NCI-H1092 (cell line): ENCODE measurements at places on chromosomes 12 and 14.

GRCh38 chr14:89304561-89304960 lies 112.5 kb downstream of the FOXN3 start:
- DNase-seq, result no peak

GRCh38 chr12:92634202-92634601 lies 68.6 kb upstream of the PLEKHG7 start:
- DNase-seq, result no peak

- no peak for DNase-seq
These were observed 9.8 kb downstream of the NRDE2 start for GRCh38 chr14:90321891-90322290.

DNA sequence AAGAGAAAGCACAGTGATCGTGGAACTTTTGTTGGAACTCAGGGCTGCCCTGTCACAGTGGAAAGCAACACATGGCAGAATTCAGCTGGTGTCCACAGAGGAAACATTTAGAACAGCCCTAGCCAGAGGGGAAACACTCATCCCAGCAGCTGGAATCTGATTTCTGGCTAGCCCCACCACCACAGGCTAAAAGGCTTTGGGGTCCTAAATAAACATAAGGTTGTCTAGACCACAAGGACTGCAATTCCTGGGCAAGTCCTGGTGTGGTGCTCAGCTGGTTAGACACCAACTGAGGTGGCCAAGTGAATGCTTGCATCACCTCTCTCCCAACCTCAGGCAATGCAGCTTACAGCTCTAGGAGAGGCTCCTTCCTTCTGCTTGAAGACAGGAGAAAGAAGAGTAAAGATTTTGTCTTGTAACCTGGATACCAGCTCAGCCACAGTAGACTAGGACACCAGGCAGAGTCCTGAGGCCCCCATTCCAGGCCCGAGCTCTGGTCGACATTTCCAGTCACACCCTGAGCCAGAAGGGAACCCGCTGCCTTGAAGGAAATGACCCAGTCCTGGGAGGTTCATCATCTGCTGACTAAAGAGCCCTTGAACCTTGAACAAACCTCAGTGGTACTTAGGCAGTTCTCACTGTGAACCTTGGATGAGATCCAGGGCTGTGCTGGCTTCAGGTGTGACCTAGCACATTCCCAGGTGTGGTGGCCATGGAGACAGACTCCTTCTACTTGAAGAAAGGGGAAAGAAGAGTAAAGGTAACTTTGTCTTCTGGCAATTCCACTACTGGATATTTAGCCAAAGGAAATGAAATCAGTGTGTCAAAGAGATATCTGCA lies 85.4 kb upstream of the PLXNC1 start:
- DNase-seq, result no peak

- no peak for DNase-seq
These were observed 14.2 kb downstream of the HIP1R start for GRCh38 chr12:122849352-122850047.

- DNase-seq, result no peak
These were observed 40.1 kb downstream of the CCDC60 start for GRCh38 chr12:119374635-119375034.

GRCh38 chr12:87283111-87283510 lies 746.1 kb downstream of the C12orf50 start:
- DNase-seq, result no peak

DNA sequence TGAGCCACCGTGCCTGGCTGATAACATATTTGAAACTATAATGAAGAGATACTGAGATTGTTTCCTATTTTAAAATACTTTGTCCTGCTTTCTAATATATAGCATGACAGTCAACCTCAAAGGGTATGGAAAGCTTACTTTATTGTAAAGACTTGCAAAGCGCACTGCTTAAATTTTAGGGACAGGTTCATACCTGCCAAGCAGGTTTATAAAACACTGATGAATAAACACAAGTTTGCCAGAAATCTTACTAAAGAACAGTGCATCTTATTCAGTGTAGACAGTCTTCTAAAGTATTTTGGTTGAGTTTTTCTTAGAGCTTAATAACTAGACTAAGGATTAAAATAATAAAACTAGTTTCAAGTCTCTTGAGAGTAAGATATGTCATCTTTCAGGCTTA lies 4.8 kb downstream of the C12orf71 start:
- DNase-seq, result no peak

GRCh38 chr14:65243766-65244442 lies 141.6 kb upstream of the MAX start:
- no peak for DNase-seq

DNA sequence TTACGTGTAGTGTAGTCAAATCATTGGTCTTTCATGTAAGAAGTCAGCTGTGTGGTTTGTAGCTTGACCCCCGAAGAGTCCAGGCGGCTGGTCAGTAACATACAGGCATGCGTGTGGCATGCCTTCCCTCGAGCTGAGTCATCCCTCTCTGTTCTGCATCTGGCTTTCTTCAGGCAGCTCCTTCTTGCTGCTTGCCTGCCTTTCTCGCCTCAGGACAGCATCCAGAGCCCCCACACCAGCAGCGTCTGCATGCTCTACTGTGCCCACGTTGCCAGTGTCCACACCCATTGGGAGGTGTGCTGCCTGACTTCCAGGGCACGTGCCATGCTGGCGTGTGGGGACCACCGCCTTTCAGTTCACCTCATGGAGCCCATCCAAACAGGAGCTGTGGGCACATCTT lies 96.8 kb downstream of the EP400 start:
- no peak for DNase-seq

GRCh38 chr12:46653311-46653710 lies 172.5 kb downstream of the SLC38A4 start:
- DNase-seq, result no peak

- no peak for DNase-seq
These were observed 14.1 kb downstream of the ARF3 start for GRCh38 chr12:48943221-48943620.

- DNase-seq, result no peak
These were observed 99.4 kb downstream of the ETV6 start for GRCh38 chr12:11748903-11749302.

- no peak for DNase-seq
These were observed 373.3 kb downstream of the TMEM132D start for GRCh38 chr12:129530517-129530916.

GRCh38 chr14:104206281-104206904 lies 68.0 kb downstream of the KIF26A start:
- DNase-seq, result peak; percentile 68

- no peak for DNase-seq
These were observed 120.1 kb downstream of the RALGAPA1 start for GRCh38 chr14:35689000-35689460.

GRCh38 chr14:77045238-77046162 lies 17.0 kb upstream of the IRF2BPL start:
- no peak for DNase-seq

GRCh38 chr12:94743174-94743573 lies 92.8 kb upstream of the TMCC3 start:
- no peak for DNase-seq

- DNase-seq, result no peak
These were observed 2.8 kb upstream of the KCNK13 start for GRCh38 chr14:90058876-90059458.

DNA sequence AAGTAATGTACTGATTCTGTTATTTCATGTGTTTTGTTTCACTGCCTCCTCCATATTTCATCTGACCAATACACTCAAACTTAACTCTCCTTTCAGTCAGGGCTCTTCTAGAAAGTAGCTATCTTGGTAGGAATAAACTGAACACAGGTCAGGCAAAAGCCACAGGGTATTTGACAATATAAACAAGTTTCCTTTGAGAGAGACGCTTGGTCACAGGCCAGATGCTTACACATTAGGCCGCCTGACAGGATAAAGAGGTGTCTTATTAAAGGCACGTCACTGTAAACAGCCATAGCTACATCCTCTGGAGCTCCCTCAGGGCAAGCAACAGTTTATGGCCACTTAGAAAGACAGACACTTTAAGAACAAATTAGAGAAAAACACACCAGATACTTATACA lies 607.5 kb downstream of the SLC6A15 start:
- DNase-seq, result no peak

- peak; percentile 57 for DNase-seq
These were observed 524.4 kb downstream of the MED13L start for GRCh38 chr12:115752913-115753726.

GRCh38 chr12:12606781-12607589 lies 4.7 kb upstream of the CREBL2 start:
- DNase-seq, result no peak

DNA sequence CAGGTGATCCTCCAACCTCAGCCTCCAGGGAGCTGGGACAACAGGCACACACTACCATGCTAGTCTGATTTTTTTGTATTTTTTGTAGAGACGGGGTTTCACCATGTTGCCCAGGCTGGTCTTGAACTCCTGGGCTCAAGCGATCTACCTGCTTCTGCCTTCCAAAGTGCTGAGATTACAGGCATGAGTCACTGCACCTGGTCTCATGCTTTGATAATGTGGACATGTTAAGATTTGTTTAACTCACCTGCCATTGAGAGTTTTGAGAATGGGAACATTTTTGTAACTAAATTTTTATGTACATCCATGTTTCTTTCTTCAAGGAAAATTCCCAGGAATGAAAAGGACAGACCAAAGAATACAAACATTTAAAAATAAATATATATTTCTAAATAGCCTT lies 121.2 kb downstream of the MIPOL1 start:
- DNase-seq, result no peak

DNA sequence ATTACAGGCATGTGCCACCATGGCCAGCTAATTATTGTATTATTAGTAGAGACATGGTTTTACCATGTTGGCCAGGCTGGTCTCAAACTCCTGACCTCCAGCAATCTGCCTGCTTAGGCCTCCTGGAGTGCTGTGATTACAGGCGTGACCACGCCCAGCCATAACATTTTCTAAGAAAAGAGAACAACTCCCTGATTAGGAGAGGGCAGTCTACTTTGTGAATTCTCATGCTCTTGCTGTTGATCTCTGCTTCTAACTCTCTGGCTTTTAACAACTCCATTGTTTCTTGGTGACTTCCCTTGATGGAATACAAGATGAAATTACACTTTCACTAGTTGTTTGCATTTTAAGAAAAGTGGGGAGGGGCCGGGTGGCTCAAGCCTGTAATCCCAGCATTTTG lies 33.6 kb downstream of the SSH1 start:
- DNase-seq, result no peak

DNA sequence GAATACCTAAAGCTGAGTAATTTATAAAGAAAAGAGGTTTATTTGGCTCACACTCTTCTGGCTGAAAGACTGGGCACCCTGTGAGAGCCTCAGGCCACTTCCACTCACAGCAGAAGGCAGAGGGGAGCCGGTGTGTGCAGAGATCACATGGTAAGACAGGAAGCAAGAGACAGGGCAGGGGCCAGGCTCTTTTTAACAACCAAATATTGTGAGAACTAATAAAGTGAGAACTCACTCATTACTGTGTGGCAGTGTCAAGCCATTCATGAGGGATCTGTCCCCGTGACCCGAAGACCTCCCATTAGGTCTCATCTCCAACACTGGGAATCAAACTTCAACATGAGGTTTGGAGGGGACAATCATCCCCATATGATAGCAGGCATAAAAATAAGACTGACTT lies 180.8 kb upstream of the DIO3 start:
- DNase-seq, result no peak

- DNase-seq, result no peak
These were observed 79.4 kb downstream of the ST8SIA1 start for GRCh38 chr12:22255097-22255496.

GRCh38 chr14:93046705-93047050 lies 69.0 kb downstream of the ITPK1 start:
- no peak for DNase-seq

- no peak for DNase-seq
These were observed 2.0 kb downstream of the ZBTB25 start for GRCh38 chr14:64501411-64502171.

DNA sequence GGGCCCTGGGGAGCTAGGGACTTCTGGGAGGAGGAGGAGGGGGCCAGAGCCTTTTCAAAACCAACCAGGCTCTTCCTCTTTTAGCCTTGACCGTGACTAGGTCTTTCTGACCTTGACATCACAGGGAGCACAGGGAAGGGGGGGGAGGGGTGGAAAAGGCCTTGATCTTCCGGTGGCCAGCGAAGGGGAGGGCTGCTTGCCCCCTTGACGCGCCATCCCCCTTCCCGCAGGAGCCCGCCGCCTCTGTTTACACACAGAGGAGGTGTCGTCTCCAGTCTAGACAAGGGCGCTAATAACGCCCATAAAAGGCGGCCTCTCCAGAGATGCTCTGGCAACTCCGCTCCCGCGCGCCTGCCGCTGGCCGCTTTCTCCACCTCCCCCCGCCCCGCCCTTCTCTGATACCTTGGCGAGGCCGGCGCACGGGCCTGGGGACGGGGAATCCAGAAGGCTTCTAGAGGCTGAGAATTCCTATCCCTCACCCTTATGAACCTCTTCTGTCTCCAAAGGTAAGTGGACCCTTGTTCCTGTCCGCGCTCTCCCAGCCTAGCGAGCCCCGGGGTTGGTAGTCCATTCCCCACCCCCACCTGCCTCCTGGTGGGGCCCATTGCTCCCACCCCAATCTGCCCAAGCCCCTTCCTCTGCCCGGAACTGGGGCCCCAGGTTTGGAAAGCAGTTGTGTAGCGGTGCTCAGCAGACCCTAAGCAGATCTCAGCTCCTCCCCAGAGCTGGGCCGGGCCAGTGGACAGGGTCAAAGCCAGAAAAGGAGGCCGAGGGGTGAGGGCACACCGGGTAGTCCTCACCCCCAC lies 4.9 kb upstream of the HOXC12 start:
- peak; percentile 46 for DNase-seq
